Progenitor cell of endocrine pancreas (in vitro differentiated cells): ENCODE measurements at places on chromosomes 3 and 15.
A peak's percentile ranks its signal among the peaks of the same experiment; 100 is the strongest.

GRCh38 chr3:143472731-143473523 lies 353.4 kb downstream of the CHST2 start:
- no peak for DNase-seq

GRCh38 chr15:100715571-100716455 lies 113.4 kb downstream of the ASB7 start:
- DNase-seq, result no peak

DNA sequence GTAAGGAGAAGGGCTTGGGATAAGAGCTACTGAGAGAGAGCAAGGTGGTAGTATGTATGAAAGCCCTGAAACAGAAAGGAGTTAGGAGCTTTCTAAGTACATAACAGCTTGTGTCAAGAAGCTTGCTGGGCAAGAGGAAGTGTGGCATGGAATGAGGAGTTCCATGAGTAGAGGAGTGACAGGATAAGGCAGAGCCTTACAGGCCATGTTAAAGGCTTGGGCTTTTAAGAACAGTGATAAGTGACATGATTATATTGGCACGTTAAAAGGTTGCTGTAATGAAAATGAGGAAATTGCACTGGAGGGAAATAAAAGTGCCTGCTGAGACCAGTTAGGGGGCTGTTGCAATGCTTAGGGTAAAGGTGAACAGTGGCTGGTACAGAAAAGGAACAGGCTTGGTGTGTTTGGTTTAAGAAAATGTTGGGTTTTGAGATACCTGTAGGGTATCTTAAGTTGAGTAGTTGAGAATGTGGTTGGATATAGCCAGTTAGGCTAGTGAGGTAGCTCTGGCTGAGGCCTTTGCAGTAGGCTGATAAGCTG lies 49.0 kb downstream of the MEF2A start:
- no peak for DNase-seq

GRCh38 chr15:63402498-63403253 lies 21.0 kb upstream of the CA12 start:
- no peak for DNase-seq

DNA sequence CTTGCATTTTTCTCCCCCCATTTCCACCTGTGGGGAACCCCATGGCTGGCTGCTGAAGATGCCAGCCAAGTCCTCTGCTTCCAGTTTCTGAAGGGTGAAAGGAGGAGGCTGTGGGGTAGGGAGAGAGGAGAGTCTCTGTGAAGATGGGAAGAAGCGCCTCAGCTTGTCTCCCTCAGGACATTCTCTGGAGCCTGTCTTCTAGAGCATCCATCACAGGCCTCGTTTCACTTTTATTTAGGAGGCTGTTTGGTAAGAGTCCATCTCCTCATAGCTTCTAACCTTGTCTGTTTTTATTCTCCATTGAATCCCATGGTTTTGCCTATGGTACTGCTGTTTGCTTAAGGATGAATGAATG lies 8.8 kb upstream of the LCTL start:
- no peak for DNase-seq

GRCh38 chr3:7264196-7264526 lies 403.2 kb downstream of the GRM7 start:
- DNase-seq, result no peak

DNA sequence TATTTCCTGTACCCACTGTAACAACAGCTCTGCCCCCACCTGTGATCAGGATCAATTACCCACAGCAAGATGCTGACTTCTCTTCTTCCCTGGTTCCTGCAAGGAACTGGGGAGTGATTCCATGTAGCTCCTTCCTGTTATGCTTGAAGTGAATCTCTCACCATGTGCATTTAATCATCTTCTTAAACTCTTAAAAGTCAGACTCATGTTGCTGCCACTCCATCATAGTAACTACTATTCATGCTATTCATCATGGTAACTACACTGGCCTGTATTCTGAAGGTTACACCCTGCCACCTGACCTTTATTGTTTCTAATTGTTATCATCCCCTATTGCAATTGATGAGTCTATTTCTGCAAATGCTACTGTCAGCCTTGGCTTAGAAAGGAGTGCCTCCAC lies 89.5 kb downstream of the SUCNR1 start:
- no peak for DNase-seq

GRCh38 chr3:179961071-179961702 lies 75.5 kb downstream of the PEX5L start:
- no peak for DNase-seq

DNA sequence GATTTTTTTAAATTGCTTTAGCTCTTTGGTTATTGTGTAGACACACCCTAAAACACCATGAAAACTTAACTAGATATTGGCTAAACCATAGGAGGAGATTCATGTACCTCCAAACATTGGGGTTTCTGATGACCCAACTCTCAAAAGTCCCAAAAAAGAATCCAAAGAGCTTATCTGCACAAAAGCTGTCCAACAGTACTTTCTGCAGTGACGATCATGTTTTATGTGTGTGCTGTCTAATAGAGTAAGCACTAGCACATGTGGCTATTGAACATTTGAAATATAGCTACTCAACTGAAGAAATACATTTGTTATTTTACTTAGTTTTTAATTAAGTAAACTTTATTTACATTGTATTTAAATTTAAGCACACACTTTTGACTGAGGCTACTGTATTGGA lies 818.2 kb upstream of the LMCD1 start:
- no peak for DNase-seq

DNA sequence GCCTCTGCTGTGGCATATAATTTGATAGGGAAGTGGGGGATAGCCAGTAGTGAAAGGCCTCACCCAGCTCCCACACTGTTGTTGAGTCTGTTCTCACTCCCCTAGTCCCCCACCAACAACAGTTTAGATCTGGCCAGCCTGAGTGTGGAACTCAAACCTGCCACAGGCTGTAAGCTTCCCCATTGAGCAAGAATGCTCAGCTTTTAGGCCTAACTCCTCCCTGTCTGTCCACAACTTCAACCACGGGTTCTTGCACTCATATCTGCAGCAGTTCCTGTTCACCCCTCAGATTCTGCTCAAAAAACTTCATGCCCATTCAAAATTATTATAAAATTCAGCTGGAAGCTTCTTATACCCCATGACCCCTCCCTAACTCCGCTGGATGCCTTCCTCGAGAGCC lies 975.1 kb downstream of the NSUN3 start:
- no peak for DNase-seq

DNA sequence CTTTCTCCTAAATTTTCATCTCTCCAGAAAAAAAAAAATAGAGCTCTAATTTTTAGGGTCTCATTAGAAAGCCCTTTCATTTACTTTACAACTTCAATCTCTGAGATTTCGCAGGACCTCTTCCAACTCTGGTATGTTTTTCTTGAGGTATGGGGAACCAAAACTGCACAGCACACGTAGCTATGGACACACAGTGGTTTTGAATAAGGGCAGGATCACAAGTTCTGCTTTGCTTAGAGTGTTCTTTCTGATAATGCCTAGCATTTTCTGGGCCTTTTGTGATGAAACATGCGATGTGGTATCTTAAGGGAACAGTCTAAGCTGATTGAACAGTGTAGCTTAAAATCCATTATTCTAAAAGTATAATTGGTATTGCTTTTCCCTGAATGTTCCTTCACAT lies 25.3 kb downstream of the ZNF592 start:
- no peak for DNase-seq

GRCh38 chr15:56817321-56818080 lies 84.2 kb upstream of the ZNF280D start:
- no peak for DNase-seq

- DNase-seq, result no peak
Observed at GRCh38 chr15:31799715-31800321, 230.5 kb upstream of the CHRNA7 start.

- no peak for DNase-seq
Observed at GRCh38 chr15:89566181-89566580, 9.1 kb upstream of the TICRR start.

DNA sequence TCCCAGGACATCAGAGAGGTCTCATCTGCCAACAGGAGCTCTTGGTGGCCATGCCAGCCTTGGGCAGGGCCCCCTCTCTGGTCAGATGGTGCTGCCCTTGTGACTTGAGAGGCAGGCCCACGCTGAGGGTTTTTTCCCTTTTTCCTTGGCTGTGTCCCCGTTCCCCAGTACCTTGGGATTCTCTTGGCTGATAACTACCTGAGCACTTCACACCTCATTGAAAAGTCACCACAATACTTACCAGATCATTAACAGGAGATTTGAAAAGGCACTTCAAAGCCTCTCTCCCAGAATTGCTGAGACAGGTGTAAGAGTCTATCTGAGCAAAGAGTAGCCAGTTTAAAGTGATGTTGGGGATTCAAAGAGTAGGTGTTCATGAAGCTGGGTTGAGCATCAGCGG lies 15.1 kb upstream of the TMEM158 start:
- no peak for DNase-seq

- no peak for DNase-seq
Observed at GRCh38 chr15:67504056-67504455, 16.9 kb upstream of the C15orf61 start.

GRCh38 chr15:73950831-73951561 lies 24.7 kb downstream of the LOXL1 start:
- peak; percentile 73 for DNase-seq

GRCh38 chr15:83698294-83698693 lies 44.4 kb downstream of the ADAMTSL3 start:
- no peak for DNase-seq

DNA sequence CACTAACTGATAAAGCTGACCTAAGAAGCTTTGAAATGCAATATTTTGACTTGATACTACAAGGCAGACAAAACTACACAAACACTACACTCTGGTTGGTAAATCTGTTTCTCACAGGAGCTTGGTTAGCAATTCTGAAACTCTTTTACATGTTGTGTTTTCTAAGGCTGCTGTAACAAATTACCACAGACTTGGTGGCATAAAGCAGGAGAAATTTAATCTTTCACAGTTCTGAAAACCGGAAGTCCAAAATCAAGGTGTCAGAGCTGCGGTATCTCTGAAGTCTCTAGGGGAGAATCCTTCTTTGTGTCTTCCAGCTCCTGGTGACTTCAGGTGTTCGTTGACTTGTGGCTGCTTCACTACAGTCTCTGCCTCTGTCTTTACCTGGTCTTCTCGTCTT lies 12.9 kb upstream of the PFN2 start:
- DNase-seq, result no peak

- no peak for DNase-seq
Observed at GRCh38 chr15:25544076-25544475, 105.3 kb upstream of the UBE3A start.

GRCh38 chr3:43090238-43090637 lies 15.6 kb downstream of the POMGNT2 start:
- DNase-seq, result no peak

GRCh38 chr3:101803173-101803782 lies 24.3 kb downstream of the NXPE3 start:
- DNase-seq, result no peak

- no peak for DNase-seq
Observed at GRCh38 chr3:120928991-120929390, 21.0 kb downstream of the STXBP5L start.

- DNase-seq, result no peak
Observed at GRCh38 chr3:88167704-88168103, 17.9 kb downstream of the C3orf38 start.

DNA sequence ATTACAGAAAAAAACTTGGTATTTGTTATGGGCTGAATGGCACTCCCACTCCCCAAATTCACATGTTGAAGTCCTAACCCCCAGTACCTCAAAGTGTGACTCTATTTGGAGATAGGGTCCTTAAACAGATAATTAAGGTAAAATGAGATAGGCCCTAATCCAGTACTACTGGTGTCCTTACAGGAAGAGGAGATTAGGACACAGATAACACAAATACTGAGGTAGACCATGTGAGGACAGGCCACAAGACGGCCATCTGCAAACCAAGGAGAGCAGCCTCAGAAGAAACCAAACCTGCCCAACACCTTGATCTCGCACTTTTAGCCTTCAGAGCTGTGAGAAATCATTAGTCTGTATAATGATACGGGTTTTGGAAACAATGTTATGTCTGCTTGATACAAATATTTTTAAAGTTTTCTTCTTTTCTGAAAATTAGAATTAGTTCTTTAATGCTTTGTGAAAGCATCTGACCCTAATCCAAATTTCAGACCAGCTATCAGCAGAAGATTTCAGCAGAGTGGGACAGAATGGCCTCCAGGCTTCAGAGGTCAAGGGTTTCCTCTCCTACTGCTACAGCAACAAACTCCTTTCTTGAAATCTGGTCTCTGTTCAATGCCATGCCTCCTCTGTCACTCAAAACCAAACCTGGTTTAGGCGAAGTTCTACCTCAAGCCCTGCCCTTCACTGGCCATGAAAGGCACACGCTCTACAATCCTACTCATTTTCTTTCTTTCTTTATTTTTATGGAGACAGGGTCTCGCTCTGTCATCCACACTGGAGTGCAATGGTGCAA lies 22.0 kb upstream of the HDC start:
- no peak for DNase-seq

DNA sequence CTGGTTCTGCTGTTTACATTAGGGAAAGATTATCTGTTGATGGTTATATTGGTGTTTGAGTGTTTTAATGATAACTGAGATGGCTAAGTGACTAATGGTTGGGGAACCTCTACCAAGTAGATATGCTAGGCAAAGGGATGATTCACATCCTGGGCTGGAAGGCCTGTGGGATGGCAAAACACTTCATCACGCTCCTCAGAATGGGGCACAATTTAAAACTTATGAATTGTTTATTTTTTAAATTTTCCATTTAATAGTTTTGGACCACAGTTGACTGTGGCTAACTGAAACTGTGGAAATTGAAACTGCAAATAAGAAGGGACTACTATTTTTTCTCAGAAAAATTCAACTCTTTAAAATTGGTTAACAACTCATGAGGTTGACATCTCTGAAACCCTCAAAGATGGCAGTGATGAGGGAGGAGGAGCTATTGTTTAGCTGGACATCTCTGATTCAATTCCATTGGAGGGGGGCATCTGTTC lies 100.5 kb upstream of the ZBED2 start:
- no peak for DNase-seq

- no peak for DNase-seq
Observed at GRCh38 chr15:40163657-40164416, 3.0 kb downstream of the BUB1B start.

GRCh38 chr3:14587740-14588360 lies 47.7 kb upstream of the GRIP2 start:
- DNase-seq, result no peak

- DNase-seq, result no peak
Observed at GRCh38 chr15:98724048-98724447, 75.7 kb downstream of the IGF1R start.

GRCh38 chr15:98658831-98659699 lies 10.7 kb downstream of the IGF1R start:
- no peak for DNase-seq

GRCh38 chr3:129016720-129017483 lies 15.8 kb downstream of the EFCC1 start:
- no peak for DNase-seq

DNA sequence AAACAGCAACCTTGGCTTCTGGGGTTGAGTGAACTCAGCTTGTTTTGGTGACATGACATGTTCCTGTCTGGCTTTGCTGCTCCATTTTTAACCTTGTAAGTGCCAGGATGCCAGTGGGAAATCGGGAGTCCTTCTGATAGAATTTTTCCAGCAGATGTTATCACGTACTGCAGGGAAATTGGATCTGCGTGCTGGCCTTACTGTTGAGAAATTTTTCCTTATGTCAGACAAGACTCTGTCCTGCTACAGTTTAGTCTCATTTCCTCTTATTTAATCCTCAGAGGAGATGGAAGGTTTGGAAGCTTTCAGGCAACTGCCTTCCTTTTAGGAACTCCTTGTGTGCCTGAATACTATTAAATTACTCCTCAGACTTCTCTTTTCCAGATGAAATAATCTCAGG lies 80.6 kb downstream of the PGPEP1L start:
- no peak for DNase-seq

GRCh38 chr3:30518181-30518864 lies 88.1 kb upstream of the TGFBR2 start:
- no peak for DNase-seq
